CD4-positive, alpha-beta T cell treated with Interleukin-12 subunit alpha and Interleukin-12 subunit beta, for 1 hour (primary cell): ENCODE measurements at places on chromosomes 5 and 9.

DNA sequence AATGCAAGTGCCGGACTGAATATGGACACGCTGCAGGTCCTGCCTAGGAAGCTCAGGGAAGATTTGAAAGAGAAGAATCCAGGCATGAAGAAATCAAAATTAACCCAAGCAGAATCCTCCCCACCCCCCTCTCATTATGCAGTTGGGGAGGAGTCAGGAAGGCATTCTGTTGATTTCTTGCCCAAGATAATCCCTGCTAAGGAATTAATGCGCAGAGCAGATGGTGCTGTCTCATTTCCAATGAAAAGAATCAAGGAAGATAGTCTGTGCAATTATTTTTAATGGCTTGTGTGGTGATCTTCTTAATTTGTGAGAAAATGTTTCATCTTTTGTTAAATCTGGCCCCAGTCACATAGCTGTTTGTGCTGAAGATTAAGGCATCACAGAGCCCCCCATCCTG, 145.0 kb downstream of the ZNF462 start:
- DNase-seq: no peak

GRCh38 chr5:93519740-93520139, 61.3 kb downstream of the NR2F1-AS1 start:
- DNase-seq: no peak

DNA sequence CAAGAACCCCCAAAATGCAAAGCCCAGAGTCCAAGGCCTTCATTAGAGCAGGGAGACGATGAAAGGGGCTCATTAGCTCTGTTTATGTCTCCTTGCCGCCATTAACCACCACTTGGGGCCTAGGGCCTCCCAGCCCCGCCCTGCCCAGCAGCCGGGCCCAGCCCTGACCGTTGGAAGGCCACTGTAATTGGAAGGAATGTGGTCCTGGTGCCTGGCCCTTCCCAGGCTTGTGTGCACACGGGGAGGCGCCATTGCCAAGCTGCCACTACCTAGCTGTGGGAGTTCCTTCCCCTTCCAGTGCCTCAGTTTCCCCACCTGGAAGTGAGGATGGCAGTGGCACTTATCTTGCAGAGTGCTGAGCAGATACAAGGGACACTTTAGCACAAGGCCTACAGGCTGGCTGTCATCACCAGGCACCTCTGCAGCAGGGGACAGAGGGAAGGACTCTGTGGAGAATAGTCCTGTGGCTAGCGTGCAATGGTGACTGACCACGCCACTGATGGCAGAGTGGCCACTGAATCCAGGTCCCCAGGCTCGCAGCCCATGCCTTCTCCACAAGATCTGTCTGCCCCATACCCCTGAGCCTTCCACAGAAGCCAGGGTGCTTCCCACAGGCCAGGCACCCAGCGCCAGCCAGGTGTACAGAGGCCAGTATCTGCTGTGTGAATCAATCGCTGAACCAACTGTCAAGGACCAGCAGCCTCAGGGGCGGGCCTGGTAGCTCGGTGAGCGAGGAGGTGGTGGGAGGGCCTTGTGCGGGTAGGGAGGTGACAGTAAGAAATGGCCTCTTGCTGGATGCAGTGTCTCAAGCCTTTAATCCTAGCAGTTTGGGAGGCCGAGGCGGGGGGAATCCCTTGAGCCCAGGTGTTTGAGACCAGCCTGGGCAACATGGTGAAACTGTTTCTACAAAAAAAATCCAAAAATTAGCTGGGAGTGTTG, 20.8 kb downstream of the GBGT1 start:
- DNase-seq: peak; percentile 62

DNA sequence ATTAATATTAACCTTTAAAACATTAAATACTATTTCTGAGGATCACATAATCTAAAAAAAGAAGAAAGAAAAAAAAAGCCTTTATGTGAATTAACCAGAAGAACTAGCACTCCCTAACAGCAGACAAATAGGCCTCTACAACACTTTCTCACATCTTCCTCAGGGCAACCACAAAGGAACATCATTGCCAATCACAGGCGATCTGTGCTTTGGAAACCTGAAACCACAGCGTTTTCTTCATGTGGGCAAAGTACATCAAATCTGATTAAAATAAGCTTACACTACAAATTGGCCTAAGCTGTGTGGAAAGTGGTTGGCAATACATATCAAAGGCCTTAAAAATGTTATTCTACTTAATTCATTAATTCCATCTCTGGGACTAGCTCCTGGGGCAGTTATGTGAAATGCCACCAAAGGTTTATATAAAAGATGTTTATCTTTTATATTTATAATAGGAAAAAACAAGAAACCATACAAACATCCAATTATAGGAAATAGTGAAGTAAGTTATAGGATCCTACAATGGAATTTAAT, 184.8 kb upstream of the TBCA start:
- peak; percentile 15 for DNase-seq

GRCh38 chr9:83239747-83240146, 176.8 kb upstream of the RASEF start:
- no peak for DNase-seq

DNA sequence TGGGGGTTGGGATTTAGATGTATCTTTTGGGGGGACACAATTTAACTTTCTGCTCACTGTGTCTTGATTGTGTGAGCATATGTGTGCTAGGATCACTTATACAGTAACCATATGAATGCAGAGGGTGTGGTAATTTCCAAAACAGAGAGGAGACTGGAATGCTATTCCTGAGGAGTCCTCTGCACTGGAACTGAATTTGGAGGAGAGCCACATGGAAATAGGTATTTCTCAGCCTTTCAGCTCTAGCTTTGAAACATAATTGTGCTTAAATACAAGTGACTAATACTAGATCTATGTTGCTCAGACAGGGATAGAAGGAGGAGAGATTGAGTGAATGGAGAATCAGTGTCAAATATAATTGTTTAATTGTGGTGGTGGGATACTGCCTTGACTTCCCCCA, 45.5 kb downstream of the FOCAD start:
- no peak for DNase-seq

- no peak for DNase-seq
These were observed 32.3 kb downstream of the TSPAN17 start for GRCh38 chr5:176679365-176680225.
